ENCODE measurements at places on chromosomes 5 and 9.
A peak's percentile ranks its signal among the peaks of the same experiment; 100 is the strongest.

- DNase-seq, result no peak
Measured at GRCh38 chr5:35557748-35558147, 59.9 kb upstream of the SPEF2 start.

DNA sequence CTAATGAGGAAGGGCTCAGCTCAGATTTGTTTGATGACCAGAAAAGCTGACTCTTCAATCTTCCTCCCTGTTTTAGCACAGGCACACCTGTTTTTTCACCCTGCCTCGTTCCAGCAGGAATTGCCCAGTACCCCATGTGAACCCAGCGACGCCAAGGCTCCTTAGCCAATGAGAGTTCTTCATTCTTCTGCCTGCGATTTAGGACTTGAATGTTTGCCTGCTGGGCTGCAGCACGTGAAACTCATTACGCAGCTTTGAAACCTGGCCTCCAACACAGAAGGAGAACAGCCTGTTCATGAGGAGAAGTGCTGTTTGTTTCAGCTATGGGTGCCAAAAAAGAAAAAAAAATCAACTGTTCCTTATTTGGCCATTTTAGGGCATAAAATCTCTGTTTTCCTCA is 315.5 kb downstream of the TRPM3 start:
- DNase-seq, result no peak

- no peak for DNase-seq
Measured at GRCh38 chr5:174852143-174852542, 127.8 kb downstream of the MSX2 start.

- peak; percentile 91 for DNase-seq
Measured at GRCh38 chr5:76404223-76405211, 1.4 kb downstream of the IQGAP2 start.

- no peak for DNase-seq
Measured at GRCh38 chr5:55176176-55176818, 3.3 kb upstream of the CDC20B start.

DNA sequence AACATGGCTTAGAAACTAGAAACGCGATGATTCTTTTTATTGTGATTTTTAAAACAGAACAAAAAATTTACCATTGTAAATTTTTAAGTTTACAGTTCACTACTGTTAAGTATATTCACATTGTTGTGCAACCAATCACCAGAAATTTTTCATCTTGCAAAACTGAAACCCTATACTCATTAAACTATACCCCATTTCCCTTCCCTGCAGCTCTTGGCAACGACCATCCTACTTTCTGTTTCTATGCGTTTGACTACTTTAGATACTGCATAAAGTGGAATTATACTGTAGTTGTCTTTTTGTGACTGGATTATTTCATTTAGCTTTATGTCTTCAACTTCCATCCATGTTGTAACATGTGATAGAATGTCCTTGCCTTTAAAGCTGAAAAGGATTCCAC is 52.5 kb downstream of the SPOCK1 start:
- DNase-seq, result no peak

GRCh38 chr5:127015716-127016115 is 14.6 kb downstream of the MARCHF3 start:
- DNase-seq, result no peak

- peak; percentile 78 for DNase-seq
Measured at GRCh38 chr5:138352722-138353559, 456 bp downstream of the KDM3B start.

GRCh38 chr5:120454094-120454798 is 9.9 kb upstream of the PRR16 start:
- no peak for DNase-seq

GRCh38 chr5:145389047-145389446 is 446.1 kb downstream of the PRELID2 start:
- DNase-seq, result no peak

DNA sequence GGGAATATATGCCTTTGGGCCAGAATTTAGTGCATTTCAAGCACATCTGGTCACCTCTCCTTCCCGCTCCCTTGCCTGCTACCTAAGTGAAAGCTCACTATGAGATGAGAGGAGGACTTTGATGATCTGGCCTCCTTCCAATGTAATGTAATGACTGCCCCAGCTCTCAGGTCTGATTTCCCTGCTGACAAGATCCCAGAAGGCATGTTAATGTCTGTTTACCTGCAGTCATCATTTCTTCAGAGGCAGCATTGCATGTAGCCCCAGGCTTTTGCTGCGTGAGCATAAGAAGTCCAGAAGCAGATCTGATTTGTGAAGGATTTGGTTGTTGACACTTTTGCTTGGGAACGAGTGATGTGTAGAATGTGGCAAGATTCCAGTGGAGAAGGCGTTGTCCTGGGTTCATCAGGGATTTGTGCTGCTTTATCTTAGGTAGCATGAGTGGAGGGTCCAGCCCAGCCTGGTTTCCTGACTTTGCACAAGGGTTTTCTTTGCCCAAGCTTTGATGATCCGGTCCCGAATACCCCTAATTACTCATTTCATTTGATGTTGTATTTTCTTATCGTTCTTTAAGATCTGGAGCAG is 192.7 kb downstream of the GOLPH3 start:
- no peak for DNase-seq

DNA sequence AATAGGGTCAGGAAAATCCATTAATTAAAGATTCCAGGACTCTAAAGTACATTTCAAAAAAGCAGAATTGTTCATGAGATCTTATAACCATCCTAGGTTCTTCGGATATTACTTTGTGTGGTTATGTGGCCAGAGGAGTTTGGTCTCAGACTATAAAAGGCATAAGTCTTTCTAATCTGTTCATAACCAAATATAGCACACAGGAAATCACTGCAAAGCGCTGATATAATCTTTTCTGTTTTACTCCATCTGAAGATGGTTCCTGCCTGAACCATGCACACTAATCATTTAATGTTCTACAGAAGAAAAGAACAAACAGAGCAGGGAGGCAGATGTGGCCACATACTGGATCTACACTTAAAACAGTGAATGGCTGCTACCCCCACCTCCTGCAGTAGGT is 182.8 kb downstream of the SEMA5A start:
- no peak for DNase-seq

DNA sequence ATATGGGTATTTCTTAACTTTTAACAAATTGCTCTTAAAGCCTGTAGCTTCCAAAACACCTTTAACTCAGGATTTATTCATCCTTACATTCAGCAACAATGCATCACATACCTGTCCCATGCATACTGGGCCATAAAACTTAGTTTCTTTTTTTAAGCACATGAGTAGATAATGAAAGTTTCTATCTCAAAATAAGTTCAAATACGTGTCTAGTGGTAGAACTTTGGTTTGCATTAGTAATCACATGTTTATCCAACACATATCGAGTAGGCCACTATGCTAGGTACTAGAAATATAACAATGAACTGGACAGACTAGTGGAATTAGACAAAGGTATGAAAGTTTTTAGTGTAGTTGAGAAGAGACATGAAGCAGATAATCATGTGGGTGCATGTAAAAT is 99.6 kb downstream of the DOCK2 start:
- DNase-seq, result no peak

DNA sequence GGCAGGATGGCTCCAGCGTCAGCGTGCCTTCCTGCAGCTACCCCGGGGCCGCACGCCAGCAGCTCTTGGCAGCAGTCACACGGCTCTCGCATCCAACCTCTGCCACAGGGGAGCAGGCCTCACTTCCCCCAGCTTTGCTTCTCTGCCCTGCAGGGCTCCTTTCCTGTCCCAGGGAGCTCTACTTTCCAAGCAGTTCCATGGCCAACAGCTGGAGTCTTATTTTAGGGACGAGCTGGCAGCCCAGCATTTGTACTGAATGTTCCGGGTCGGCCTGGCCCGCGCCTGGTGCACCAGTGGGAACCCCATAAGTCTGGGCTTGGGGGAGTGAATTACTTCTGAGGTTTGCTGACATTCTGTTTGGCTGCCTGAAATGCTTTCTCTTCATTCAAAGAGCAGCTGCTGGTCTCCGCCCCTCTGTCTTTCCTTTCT is 34.6 kb downstream of the GADD45G start:
- no peak for DNase-seq

DNA sequence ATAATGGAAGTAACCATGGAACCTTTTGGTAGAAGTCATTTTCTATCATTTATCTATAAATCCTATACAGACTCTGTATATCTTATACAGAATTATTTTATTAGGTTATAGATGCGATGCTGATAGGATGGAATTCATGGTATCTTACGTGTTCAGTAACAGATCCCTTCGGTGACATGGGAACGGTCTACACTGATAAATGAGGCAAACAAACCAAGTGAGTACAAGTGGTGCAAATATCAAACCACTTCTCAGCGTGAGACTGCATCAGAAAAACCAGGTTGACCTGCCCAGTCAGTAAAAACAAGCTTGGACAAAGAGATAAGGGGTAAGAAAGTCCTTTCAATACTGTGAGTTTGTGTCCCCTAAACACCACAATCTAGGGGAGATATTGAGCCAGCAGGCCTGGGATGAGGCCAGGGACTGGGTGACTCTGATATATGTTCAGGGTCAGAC is 215.5 kb downstream of the GAPVD1 start:
- no peak for DNase-seq

- DNase-seq, result no peak
Measured at GRCh38 chr9:3035579-3036332, 191.9 kb upstream of the PUM3 start.

DNA sequence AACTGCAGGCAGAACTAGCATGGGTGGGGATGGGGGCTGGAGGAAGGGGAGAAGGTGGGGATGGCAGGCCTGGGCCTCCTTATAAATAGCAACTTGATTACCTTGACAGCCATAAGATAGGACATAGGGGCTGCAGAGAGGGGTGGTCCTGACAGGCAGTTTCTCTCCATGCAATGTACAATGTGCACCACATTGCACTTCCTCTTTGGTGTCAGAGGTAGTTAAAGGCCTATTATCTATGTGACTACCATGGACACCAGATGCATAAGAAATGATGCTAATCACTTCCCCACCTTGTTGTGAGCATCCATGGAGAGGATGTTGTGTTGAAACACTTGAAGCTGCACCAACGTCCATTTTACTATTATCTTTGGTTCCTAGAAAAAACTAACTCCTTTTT is 20.2 kb upstream of the SUB1 start:
- DNase-seq, result no peak

- no peak for DNase-seq
Measured at GRCh38 chr5:61215996-61216395, 53.7 kb upstream of the SMIM15 start.

DNA sequence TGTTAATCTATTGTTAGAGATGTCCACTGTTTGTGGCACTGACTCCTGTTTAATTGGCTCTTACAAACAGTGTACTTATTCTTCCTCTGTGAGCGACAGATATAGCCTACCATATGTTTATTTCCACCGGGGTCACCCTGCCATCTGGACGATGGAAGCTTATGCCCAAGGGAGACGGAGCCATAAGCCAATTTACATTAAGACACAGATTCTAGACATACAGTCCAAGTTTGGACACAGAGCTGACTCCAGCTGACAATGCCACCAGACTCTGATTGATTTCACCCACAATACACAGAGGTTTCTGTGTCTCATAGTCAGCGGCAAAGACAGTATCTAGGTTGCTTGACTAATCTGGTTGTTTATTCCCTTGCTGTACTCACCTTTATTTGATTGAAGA is 198.9 kb downstream of the ENC1 start:
- no peak for DNase-seq

GRCh38 chr9:93013856-93014582 is 44.5 kb upstream of the SUSD3 start:
- DNase-seq, result no peak

DNA sequence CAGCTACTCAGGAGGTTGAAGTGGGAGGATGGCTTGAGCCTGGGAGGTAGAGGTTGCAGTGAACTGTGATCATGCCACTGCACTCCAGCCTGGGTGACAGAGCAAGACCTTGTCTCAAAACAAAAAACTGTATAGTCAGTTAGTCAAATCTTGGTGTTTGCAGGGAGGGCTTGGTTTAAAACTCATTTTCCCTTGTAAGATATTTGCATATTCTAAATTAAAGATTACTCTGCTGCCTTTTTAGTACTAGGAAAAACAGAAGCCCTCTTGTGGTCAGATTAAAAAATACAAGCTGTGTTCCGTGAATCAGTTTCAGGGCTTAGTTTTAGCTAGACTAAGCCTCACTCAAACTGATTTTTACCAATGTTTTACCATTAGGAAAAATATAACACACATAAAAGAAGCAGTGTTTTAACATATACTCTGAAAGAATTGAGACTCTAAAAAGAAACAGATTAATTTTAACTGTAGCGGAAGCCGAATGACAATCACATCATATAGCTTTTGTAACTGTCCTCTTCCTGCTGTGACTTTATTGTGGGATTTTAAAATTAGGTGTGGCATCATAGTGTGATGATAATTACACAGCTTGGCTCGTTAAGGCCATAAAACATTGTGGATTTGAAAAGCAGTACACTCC is 84.9 kb upstream of the BASP1 start:
- no peak for DNase-seq

DNA sequence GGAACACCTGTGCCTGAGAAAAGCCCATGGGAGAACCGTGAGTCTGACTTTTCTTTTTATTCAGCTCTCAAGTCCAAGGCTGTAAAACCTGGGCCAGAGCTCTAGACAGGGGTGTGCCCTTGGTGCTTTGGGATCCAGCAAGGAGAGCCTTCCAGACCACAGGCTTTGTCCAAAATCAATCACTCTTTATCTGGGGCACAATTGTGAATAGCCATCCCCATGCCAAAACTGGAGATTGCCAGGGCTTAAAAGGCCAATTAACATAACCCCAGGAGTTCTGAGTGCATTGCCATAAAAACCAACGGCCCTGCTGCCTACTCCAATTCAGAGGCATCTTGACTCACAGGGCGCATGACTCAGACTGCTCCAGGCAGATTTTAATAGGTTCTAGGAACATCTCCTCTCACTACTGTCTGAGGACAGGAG is 391.8 kb downstream of the ARHGEF28 start:
- DNase-seq, result no peak

GRCh38 chr5:67506241-67506640 is 309.6 kb upstream of the CD180 start:
- DNase-seq, result no peak

DNA sequence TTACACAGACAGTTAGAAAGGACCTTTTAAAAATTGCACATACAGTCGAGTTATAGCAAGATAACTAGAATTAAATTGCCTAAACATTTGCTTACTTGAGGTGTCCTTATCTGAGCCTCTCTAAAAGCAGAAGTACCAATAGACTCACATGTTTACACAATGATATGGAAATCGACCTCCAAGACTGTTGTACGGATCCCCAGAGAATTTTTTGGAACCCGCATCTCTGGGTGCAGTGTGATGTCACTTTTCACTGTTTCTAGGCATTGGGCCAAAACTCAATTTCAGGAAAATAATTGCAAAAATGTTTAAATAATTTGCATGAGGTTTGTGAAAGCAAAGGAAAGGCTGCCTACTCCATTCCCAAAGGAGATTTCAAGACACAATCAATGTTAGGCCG is 63.1 kb upstream of the ATG10 start:
- DNase-seq, result no peak

- DNase-seq, result no peak
Measured at GRCh38 chr5:27008604-27009539, 29.5 kb downstream of the CDH9 start.

DNA sequence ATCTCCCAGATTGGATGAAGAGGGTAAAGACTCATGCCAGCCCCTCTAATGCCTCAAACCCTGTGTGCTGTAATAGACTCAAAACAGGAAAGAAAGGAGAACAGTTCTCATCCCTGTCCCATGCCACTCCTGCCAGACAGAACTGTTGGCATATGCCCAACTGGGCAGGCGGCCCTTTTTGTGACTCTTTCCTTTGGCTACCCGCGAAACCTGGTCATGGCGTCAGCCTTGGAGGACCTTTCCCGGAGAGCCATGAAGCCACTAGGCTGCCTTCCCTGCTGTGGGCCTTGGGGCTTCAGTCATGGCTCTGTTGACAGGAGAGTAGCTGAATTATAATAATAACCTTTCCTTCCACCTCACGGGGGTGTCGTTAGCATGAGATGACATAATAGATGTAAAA is 75.9 kb upstream of the SEMA6A start:
- DNase-seq, result no peak

Measured in immature natural killer cell (primary cell).